Activated CD4-positive, alpha-beta T cell treated with anti-CD3 and anti-CD28 coated beads for 4 hours (primary cell): ENCODE measurements at places on chromosomes 16 and 17.

GRCh38 chr16:46836534-46837530 lies 5.9 kb upstream of the C16orf87 start:
- no peak for DNase-seq

DNA sequence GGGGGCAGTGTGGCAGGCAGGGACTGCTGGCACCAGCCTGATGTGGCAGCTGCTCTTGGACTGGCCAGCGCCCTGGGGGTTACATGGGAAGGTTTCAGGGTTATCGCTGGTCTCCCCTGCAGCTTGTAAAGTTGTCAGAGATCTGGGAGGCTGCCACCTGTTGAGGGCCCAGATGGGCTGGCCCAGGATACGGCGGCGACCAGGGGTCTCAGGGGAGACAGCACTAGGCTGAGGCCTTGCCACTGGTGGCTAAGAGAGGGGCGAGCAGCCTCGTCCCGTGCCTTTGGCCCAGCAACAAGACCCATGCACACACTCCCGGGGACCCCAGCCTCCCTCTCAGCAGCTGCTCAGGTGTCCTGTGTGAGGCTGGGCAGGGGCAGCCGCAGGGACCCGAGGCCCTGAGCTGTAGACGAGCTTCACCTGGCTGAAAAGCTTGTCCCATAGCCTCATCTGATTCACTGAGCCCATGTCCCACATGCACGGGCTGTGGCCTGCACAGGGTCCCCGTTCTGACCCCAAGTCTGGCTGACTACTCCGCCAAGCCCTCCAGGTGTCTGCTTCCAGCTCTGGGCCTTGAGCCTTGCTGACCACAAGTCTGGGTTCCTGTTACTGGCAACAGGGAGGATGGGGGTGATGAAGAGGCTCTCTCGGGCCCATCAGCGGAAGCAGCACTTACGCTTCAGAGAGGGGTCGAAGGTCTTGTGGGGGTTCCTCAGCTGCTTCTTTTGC lies 6.2 kb downstream of the DUS1L start:
- no peak for DNase-seq

GRCh38 chr16:68995011-68995504 lies 110.4 kb upstream of the HAS3 start:
- no peak for DNase-seq

DNA sequence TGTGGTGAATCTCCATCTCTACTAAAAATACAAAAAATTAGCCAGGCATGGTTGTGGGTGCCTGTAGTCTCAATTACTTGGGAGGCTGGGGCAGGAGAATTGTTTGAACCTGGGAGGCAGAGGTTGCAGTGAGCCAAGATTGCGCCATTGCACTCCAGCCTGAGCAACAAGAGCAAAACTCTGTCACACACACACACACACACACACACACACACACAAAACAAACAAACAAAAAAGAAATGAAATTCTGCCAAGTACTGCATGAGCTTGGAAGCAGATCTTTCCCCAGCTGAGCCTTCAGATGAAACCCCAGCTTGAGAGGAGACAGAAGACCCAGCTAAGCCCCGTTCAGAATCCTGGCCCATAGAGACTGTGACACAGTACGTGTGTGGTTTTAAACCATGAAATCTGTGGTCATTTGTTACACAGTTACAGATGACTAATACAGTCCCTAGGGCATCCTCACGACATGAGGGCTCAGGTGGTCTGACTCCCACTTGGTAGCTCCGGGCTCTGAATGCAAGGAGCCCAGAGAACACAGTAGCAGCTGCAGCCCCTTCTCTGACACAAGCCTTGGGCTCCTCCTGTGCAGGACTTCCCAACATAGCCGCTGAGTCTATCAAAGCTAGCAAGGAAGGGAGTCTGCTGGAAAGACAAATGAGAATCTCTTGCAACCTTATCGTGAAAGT lies 132.8 kb downstream of the SEC14L1 start:
- no peak for DNase-seq

GRCh38 chr17:27518545-27519521 lies 62.6 kb downstream of the KSR1 start:
- no peak for DNase-seq
